ENCODE measurements at places on chromosomes 3 and 15.

GRCh38 chr15:75197062-75197630 lies 4.5 kb upstream of the C15orf39 start:
- DNase-seq = no peak

GRCh38 chr3:50509715-50510114 lies 6.3 kb upstream of the CACNA2D2 start:
- DNase-seq = no peak

DNA sequence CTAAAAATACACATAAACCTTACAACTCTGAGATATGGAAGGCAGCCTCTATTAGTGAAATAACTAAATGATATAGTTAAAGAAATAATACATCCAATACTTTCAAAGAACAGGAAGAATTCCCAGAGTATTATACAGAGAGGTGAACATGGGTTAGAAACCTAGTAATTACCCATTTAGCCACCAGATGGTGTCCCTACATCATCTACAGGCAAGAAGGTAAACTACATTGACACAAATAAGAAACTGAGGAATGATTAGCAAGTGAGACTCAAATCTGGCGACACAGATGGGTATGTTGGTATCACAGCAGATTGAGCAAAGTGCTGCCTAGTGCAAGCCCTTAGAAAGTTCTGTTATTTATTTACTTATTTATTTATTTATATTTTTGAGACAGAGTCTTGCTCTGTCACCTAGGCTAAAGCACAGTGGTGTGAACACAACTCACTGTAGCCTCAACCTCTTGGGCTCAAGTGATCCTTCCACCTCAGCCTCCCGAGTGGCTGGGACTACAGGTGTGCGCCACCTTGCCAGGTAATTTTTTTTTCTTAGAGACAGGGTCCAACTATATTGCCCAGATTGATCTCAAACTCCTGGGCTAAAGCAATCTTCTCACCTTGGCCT lies 28.2 kb downstream of the NEK4 start:
- no peak for DNase-seq

- no peak for DNase-seq
These were observed 114.1 kb downstream of the SUCLG2 start for GRCh38 chr3:67540198-67540894.

DNA sequence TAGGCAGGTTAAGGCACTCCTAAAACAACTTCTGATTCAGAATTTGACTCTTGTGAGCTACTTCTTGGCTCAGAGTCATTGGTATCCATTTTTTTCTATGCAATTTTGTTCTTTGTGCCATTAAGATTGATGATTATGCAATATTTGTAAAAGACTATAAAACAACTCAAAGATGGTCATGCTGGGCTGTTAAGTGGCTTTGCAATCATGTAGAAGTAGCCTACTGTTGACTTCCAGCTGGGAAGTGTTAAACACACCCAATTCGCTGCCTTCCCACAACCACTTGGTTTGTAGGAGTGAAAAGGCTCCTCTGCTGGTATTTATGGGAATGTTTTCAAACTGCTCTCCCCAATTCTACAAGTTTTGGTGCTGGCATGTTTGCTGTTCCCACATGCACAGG lies 74.7 kb upstream of the COL6A6 start:
- peak; percentile 20 for DNase-seq

DNA sequence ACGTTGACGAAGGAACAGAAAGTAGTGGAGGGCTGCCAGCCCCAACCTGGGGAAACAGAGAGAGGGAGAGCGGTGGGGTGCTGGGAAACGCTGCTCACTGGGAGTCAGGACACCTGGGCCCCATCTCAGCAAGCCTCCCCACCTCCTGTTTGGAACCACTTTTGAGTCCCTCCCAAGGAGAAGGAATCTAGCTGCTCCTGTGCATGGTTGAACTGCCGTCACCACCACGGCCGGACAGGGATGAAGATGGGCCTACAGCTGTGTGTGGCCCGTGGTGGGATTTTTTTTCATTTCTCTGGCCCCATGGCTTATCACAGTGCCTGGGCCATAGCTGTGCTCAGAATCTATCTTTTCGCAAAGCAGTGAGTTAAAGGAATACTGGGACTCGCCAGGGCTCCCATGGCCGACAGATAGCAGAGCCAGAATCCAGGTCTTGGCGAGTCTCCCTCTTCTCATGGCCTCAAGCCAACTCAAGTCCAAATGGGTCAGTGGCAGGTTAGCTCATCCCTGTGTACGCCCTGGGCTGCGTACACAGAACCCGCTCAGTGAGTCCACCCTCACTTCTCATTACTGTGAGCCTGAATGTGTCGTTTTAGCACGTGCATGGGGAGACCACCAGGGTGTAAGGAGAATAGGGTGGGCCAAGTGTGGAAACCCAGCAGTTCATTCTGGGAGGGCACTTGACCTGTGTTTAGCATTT lies 271.2 kb downstream of the FAM43A start:
- DNase-seq = no peak

- DNase-seq = no peak
These were observed 3.7 kb downstream of the TRAK1 start for GRCh38 chr3:42094691-42095391.

- no peak for DNase-seq
These were observed 70.6 kb upstream of the SLC6A11 start for GRCh38 chr3:10745392-10745791.
